T-helper 2 cell (primary cell): ENCODE measurements at places on chromosomes 2 and 18.
A peak's percentile ranks its signal among the peaks of the same experiment; 100 is the strongest.

DNA sequence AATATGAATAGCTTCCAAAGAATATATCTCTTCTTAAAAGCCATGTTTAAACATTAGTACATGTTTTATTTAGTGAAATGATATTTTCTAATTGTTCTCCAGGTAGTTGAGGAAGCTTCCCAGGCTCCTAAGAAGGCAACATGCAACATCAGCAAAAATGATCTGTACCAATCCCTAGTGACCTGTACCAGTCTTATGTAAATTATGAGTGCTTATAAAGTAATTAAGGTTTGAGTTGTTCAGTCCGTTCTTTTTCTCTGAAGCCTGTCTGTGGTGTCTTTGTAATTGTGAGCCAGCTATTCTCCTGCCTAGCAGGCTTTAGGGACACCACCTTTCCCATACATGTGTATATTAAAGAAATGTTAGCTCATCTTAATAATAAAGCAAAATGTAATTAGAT, 98.2 kb downstream of the PKP4 start:
- no peak for DNase-seq

DNA sequence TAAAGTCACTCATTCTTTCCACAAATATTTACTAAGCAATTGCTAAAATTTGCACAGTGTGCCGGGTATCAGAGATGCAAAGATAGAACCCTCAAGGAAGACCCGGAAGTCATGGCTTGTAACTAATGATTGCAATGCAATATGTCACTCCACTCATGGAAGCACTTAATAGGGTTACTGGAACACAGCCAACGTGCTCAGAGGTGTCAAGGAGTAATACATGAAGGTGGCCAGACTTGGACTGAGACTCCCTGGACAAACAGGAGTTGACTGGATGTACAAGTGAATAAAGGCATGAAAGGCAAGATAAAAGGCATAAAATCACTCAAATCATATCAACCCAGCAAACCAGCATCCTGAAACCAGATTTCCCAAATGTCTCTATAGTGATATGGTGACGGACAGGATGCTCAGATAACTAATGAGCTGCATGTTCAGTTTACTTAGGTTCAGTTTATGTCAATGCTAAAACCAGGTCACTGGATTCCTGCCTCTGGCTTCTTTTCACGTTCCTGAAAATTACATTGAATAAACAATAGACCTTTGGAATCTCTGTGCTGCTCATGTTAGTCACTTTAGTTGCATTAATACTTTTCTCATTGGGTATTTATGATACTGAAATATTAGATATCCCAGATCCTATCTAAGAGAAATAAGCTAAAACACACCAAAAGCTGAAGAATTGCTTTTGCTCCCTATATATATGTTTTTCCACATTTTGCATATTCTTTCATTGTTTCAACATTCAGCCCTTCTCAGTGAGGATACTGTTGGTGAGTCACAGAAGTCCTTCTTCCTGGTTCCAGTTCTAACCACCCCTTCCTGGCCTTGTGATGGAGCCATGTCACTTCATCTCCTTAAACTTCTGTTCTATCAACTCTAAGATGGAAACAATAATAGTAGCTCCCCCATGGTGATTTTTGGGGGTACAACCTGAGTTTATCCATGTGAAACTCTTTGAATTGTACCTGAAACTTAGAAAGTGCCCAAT, 688.9 kb upstream of the ID2 start:
- DNase-seq: no peak

DNA sequence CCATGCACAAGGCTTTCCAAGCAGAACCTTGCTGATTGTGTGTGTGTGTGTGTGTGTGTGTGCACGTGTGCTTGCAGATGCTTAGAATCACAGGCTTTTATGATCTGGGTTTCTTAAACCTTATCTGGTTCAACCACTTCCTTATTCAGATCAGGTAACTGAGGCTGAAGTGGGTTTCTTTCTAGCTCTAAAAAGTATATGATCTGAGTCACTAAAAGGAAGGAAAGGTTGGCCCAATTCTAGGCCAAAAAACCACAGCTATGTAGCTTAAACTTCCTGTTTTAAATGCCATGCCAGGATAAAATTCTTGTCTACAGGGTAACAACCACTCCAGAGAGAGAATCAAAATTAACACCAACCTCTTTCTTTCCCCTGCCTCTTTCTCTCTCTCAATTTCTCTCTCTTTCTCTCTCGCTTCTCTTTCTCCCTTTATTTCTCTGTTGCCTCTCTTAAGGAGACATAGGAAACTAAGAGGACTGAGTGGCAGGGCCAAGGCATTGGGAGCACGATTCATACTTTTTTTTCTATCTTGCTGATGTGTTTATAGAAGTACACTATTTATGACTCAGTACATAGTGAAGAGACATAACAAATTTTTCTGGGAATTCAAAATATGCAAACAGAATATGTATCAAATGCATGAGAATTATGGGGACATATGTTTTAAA, 140.3 kb downstream of the TRIB2 start:
- no peak for DNase-seq

GRCh38 chr2:209348433-209348832, 75.4 kb upstream of the MAP2 start:
- no peak for DNase-seq

DNA sequence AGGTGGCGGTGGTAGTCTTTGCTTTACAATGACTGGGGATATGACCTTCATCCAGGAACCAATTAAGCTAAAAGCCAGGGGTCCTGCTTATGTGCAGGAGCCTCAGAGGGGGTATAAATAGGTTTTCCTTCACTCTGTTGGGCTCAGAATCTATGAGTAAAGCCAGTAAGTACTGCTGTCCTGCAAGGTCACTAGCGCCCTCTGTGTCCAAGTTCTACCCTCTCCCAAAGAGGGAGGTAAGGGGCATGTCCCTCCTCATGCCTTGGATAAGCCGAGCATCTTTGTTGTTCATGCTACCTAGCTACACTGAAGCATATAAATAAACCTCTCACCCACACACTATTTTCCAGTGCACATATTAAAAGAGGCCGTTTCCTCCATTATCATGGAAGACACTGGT, 79.4 kb downstream of the SPRED2 start:
- no peak for DNase-seq

DNA sequence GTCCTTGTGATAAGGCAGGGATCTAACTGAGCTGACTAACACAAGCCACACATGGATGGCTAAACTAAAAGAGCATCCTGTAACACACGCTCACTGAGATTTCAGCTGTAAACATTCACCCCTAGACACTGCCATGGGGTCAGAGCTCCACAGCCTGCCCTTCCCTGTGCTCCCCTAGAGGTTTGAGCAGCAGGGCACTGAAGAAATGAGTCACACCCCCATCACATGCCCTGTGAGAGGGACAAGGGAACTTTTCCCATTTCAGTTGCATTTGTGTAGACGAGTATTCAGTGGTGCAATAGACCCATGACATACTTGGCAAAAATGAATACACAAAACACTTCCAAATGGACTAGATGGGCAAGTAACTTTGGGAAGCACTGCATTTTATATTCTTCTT, 402.4 kb upstream of the LRRTM1 start:
- DNase-seq: no peak

DNA sequence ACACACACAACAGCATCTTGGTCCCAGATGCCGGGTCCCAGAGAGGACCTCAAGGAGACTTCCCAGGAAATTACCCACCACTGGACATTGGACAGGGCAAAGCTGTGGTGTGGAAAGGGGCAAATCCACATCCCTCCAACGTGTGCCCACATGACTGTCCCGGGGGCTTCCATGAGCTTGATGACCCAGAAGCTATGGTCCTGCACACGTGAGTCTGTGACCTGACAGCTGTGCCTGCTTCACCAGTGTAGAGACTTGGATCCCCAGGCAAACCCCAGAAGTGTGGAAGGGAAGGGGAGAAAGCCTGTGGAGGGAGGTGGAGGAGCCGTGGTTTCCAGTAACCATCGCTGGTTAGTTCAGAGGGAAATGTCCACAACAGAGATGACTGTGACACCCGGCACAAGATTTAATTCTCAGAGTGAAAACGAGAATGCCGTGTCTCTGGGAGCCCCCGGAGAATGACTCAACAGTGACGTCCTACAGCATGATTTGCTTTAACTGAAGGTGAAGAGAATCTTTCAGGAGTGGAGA, 19.1 kb upstream of the GPR55 start:
- DNase-seq: no peak

GRCh38 chr2:233098618-233099017, 38.5 kb downstream of the INPP5D start:
- DNase-seq: no peak

DNA sequence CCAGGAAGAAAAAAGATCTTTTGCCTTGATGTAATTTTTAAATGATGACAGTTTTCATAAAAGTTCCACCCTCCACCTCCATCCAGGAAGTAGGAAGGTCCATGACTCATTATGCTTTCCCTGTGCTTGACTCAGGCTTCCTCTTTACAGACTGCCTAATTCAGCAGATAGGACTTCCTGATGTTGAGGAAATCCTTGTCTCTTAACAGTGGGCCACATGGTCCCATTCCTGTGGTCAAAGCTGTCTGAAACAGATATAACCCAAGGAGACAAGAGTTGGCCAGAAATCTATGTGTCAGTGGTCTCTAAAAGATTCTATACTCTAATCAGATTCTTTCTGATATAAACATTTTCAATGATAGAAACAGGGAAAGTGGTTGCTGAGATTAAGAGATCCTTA, 119.1 kb downstream of the BAZ2B start:
- DNase-seq: no peak

DNA sequence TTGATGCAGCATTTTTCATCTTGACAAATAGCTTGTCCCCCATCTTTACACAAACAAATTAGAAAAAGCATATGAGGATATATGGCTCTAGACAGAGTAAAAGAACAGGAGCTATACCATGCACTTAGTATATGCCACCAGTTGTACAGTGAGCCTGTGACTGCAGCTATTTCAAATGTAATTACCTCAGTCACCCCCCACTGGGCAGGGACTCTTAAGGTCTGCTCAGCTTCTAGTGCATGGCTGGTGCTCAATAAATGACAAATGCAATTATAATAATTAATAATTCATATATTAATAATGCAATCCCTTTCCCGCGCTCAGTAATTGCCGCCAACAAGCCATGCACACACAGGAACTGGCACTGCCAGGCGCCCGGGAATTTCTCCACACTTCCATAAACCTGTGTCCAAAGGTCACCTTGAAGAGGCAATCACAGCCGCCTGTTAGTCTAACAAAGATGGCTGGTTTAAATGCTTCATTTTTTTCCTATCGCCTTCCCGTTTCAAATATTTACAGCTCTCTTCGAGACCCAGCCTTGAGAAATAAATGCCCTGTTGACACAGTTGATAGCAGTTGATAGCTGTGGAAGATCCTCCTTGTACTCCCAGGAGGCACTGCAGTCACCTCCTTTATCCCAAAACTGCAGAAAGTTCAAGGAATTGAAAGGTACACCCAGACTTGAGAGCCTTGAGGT, 156.6 kb downstream of the INO80D start:
- DNase-seq: no peak

- DNase-seq: no peak
Measured at GRCh38 chr2:66516499-66516898, 81.6 kb downstream of the MEIS1 start.

DNA sequence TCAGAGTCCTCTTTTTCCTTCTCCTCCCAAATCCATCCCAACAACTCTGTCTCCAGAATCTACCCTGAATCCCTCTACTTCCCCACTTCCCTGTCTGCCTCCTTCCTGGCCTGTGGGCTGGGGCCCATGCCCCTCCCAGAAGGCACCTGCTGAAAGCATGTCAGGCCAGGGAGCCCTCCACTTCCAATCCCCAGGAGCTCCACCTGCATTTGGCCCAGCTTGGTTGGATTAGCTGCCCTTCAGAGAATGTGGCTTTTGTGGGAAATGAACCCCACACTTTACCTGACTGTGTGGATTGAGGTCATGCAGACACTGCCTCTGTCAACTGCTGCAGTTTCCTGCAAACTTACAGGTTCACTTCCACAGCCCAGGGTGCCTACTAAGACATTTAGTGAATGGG, 58.5 kb downstream of the ACOXL start:
- peak; percentile 14 for DNase-seq

DNA sequence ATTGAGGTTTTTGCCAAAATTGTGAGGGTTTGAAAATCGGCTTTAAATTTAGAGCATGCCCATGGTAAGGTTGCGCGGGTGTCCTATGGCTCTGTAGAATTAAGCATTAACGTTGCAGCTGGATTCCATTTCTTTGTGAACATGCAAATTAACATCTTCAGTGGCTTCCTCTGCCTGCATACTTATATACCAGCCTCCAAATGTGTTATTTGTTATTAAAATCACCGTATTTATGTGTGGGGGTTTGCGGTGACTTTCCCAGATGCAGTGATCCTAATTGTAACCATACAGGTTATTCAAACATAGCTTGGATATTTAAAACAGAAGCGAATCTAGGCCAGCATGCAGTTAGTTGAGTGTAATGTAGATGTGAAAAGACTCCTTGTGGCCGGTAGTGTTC, 80.2 kb downstream of the TGOLN2 start:
- no peak for DNase-seq

DNA sequence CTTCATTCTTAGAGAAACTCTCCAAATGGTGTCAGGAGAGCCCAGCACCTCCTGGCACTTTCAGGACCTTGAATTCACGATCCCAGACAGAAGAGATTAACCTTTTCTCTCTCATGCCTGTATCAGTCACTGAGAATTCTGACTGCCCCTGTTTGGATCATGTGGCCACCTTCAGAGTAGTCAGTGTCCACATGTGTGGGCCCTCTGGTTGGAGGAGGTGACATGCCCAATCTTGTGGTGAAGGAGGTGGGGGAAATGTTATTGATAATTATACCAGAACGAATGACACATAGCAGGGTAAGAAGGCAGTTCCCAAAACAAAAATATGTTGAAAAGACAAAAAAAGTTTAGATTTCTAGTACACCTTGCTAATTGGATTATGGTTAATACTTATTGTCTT, 31.7 kb downstream of the UBXN4 start:
- no peak for DNase-seq

GRCh38 chr2:29115797-29116781, 874 bp downstream of the CLIP4 start:
- DNase-seq: no peak

- DNase-seq: no peak
Measured at GRCh38 chr2:213084261-213084660, 67.2 kb downstream of the IKZF2 start.

DNA sequence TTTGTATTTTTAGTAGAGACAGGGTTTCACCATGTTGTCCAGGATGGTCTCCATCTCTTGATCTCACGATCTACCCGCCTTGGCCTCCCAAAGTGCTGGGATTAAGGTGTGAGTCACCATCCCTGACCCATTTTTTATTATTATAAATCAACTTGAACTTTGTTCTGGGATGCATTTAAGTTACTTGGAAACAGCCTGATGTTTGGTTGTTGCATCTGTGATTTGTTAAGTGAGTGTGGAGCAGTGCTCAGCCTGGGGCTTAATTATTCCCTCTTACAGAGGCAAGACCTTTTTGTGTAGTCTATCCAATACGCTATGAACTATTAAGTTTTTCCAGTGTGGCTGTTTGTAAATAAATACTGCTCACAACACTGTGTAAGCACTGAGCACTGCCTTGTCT, 32.6 kb downstream of the MTA3 start:
- no peak for DNase-seq

- no peak for DNase-seq
Measured at GRCh38 chr2:234986390-234986789, 34.6 kb downstream of the SH3BP4 start.

GRCh38 chr2:109125593-109126500, 3.2 kb upstream of the SH3RF3 start:
- DNase-seq: no peak

- DNase-seq: no peak
Measured at GRCh38 chr2:104844807-104845551, 8.9 kb upstream of the POU3F3 start.

- DNase-seq: no peak
Measured at GRCh38 chr18:44699572-44700261, 19.0 kb downstream of the SETBP1 start.

- DNase-seq: no peak
Measured at GRCh38 chr2:203887677-203888076, 20.1 kb downstream of the CTLA4 start.

- no peak for DNase-seq
Measured at GRCh38 chr2:149606251-149606811, 18.8 kb upstream of the MMADHC start.
